GF-D8 (cell line): ENCODE measurements at places on chromosomes 3 and 15.

GRCh38 chr15:84594617-84595290, 6.1 kb upstream of the ZSCAN2 start:
- no peak for DNase-seq

DNA sequence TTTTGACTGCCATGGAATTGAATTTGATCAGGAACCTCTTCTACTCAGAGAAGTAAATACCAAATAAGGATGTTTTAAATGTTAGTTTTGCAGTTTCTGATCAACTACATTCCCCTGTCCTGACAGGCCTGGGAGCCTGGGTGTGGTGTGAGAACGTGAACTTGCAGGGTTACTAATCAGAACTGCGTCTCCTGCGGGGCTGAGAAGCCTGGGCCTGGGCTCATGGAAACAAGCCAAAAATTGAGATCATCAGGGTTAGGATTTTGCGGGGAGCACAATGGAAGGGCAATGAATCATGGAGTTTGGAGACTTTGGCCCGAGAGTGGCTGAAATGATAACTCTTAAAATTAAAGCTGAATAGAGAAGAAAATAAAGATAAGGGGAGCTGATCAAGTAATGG, 47.8 kb upstream of the C3orf70 start:
- DNase-seq, result no peak

- no peak for DNase-seq
Observed at GRCh38 chr3:113534365-113534764, 2.0 kb downstream of the SIDT1 start.

DNA sequence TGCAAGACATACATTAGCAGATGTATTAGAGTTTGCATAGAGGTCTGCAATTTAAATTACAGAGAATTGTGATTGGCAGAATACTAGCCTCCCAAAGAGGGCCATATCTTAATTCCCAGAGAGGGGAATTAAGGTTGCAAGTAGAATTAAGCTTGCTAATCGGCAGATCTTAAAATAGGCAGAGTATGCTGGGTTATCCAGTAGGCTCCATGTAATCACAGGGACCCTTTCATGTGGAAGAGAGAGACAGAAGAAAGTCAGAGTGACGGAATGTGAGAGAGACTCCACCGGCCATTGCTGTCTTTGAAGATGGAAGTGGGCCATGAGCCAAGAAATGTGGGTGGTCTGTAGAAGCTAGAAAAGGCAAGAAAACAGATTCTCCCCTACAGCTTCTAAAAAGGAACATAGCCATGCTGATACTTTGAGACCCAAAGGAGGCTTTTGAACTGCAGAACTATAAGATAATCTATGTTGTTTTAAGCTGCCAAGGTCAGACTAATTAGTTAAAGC, 38.8 kb downstream of the IMPG2 start:
- no peak for DNase-seq

GRCh38 chr3:171824116-171824515, 13.8 kb upstream of the PLD1 start:
- DNase-seq, result peak; percentile 31

GRCh38 chr3:111963424-111963823, 15.4 kb upstream of the ABHD10 start:
- no peak for DNase-seq

DNA sequence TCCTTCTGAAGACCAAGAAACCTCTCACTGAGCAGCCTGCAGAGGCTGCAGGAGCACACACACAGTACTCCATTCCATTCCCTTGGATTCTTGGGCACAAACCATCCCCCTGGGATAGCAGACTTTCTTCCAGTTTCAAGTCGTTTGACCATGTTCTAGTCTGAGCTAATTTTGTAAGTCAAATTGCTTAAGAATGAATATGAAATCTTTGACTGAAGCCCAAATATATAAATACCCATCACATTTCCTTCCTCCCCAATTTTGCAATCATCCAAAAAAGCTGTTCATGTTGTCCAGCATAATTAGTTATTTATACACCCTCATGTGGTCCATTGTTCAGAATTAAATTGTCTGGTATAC, 231.2 kb upstream of the TPRG1 start:
- no peak for DNase-seq

- DNase-seq, result no peak
Observed at GRCh38 chr15:70095408-70096214, 2.1 kb downstream of the TLE3 start.

GRCh38 chr3:116971531-116971930, 262.0 kb downstream of the TUSC7 start:
- no peak for DNase-seq

DNA sequence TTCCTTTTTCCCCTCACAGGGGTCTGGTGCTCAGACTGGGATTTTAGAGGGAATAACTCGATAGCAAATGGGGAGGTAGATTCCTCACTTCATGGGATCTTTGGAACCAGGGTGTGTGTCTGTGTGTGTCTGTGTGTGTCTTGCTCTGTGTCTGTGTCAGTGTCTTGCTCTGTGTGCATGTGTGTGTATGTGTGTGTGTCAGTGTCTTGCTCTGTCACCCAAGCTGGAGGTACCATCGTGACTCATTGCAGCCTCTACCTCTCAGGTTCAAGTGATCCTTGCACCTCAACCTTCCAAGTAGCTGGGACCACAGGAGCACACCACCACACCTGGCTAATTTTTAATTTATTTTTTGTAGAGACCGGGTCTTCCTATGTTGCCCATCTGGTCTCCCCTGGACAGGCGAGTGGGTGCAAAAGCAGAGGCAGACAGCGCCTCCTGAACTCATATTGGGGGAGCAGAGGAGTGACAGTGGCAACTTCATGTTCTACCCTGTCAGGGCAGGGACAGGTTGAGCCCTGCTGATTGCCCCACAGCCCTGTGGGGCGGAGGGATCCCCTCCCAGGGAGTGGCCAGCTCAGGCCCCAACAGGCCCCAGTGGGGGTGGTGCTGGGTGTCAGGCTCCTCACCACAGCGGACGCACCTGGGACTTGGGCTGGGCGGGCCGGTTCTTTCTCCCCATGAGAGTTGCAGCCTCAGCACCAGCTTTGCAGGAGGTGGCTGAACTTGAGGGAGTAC, 10.4 kb upstream of the SEMA4B start:
- no peak for DNase-seq

- no peak for DNase-seq
Observed at GRCh38 chr3:66856533-66856932, 141.6 kb upstream of the KBTBD8 start.

GRCh38 chr15:98738689-98739401, 90.5 kb downstream of the IGF1R start:
- no peak for DNase-seq

DNA sequence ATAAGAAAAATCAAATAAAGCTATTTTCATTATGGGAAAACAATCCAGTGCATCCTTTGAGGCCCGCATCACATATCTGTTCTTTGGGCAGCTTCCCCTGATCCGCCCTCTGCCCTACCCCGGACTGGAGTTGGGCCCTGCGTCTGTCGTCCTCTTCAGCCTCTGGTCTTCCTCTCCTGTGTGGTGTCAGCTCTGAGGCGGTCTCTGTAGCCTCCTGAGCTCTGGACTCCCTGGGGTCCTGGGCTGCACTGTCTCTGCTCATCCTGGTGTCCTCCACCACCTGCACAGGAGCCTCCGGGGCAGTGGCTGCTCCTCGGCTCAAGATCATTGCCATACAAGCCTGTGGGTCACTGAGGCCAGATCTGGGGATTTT, 7.4 kb upstream of the SNX22 start:
- no peak for DNase-seq

- no peak for DNase-seq
Observed at GRCh38 chr3:34360713-34361112, 562.3 kb downstream of the PDCD6IP start.

GRCh38 chr15:99466701-99467337, 99.0 kb upstream of the MEF2A start:
- no peak for DNase-seq

DNA sequence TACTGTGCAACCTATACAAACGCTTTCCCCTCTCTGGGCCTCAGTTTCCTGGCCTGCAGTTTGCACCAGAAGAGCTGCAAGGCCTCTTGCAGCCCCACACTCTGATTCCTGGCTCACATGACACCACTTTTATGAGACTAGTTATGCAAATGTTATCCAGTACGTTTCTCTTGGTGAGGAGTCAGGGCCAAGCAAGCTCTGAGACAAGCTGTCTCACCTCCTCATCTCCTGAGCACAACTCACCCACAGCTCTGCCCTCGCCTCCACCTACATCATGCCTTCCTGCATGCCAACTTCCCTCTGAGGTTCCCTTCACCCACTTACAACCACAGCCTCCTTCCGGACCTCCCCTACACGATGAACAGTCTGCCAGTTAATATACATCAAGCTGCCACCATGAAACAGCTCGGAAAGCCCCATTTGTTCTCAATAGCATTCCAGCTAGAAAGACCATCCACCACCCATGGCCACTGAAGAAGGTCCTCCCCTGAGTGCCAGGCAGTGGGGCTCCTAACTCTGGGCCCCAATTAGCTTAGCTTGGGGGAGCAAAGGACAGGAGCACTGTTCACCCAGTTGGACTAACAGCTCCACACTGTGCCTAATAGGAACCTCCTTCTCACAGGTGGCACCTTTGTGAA, 25.0 kb downstream of the CRYGS start:
- peak; percentile 81 for DNase-seq

DNA sequence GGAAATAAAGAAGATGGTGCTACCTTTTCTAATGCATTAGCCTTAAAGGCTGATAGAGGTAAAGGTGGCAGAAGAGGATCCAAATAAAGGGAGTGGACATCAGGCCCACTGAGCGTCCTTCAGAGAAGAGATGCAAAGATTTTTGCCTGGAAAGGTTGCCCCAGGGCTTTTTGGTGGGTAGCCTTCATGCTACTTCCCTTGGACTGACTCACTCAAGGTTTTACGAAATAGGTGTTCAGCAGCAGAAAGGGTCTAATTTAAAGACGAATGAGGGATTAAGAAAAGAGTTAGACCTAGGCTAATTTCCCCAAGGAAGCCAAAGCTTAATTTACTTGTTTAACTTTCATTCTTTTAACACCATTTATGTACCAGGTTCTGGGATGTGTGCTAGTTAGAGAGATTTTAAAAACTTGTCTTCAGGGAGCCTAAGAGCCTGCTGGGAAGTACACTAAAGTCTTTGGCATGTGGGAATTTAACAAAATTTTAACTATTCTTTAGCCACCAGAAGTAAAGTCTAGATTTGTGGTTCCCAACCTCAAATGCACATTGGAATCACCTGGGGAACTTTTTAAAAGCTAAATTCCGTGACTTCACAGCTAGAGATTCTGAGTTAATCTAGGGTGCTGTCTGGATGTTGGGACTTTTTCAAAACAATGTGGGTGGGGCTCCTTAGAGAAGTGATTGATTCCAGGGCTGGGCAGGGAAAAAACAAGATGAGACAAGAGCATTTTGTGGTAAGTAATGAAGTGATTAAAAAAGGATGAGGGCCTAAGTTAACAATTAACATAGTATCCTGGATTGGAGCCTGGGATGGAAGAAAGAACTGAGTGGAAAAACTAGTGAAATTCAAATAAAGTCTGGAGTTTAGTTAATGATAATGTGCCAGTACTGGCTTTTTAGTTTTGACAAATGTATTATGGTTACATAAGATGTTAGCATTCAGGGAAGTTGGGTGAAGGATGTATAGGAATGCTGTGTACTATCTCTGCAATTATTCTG, 3.4 kb downstream of the IL20RB start:
- DNase-seq, result no peak

DNA sequence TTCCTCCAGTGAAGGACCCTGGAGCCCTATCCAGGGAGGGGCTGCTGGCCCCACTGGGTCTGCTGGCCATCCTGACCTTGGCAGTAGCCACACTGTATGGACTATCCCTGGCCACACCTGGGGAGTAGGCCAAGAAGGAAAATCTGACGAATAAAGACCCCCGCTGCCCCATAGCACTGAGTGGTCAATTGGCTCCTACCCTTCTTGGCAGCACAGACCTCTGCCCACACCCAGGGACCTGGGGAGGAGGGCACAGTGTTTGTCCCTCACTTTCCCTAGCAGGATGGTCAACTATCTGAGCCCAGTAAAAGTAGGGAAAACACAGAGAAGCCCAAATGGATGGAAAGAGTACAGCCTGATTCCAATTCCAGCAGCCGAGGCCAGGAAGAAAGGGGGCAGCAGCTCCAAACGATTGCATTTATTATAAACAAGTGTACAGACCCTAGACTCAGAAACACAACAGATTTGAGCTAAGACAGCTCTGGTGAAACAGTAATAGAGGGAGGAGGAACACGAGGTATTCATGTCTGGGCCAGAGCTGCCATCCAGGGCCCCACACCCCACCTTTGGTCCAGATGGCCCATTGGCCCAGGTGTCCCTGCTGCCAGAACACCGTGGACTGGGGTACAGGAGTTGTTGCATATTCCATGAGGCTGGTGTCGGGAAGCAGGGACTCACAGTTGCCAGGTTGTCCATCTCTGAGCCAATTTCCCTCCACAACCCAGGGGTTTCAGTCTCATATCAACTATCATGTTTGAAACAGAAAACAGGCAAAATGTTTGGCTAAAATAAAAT, 21.1 kb downstream of the ATRIP start:
- no peak for DNase-seq

- DNase-seq, result no peak
Observed at GRCh38 chr3:44106756-44107155, 134.9 kb upstream of the TOPAZ1 start.

DNA sequence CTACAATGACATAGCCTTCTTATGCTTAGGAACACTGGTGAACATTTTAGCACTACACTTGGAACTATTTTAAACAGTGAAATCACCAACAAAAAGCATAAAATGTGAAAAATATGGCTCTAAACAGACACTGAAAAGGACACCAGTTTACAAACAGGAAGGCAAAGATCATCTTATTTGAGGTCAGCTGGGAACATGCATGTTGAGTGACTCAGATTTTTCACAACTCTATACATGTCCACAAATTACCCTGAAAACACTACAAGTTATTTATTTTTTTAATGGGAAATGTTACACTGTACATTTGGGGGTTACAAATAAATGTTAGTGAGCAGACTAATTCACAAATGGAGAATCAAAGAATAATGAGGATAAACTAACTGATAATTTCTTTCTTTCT, 12.5 kb upstream of the GK5 start:
- DNase-seq, result no peak

DNA sequence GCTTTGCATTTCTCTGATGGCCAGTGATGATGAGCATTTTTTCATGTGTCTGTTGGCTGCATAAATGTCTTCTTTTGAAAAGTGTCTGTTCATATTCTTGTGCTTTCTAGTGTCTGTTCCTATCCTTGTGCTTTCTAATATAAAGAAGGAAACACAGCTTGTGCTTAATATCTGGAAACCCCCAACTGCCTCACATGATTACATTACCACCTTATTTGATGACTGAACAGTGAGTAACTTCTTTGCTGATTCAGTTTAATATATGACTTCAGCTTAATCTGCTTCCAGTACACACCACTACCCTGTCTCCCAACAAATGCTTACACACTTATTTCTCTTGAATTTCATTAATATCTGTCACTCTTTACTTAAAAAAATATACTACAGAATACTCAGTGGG, 835.1 kb downstream of the EDEM1 start:
- no peak for DNase-seq

DNA sequence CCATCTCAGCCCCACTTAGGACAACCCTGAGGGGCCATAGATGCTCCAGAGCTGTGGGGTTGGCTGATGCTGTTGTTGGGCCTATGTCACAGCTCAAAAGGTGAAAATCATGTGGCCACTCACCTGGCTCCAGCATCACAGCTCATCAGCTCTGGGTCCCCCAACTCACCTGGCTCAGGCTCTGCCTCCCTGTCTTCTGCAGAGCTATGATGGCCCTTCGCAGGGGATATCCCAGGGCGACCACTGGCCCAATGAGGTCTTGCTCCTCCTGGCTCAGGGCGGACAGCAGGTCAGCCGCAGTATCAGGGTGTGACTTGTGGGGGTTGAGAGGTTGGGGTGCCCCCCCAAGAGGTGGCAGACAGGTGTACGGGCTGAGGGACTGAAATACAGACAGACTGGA, 15.7 kb downstream of the UBAP1L start:
- no peak for DNase-seq
